Activated CD4-positive, CD25-positive, alpha-beta regulatory T cell treated with anti-CD3 and anti-CD28 coated beads, Interleukin-2, amount 50 U/mL, for 72 hours (primary cell): ENCODE measurements at places on chromosomes 2 and 18.

GRCh38 chr2:241223211-241224017 is 34.9 kb downstream of the ANO7 start:
- DNase-seq: no peak

DNA sequence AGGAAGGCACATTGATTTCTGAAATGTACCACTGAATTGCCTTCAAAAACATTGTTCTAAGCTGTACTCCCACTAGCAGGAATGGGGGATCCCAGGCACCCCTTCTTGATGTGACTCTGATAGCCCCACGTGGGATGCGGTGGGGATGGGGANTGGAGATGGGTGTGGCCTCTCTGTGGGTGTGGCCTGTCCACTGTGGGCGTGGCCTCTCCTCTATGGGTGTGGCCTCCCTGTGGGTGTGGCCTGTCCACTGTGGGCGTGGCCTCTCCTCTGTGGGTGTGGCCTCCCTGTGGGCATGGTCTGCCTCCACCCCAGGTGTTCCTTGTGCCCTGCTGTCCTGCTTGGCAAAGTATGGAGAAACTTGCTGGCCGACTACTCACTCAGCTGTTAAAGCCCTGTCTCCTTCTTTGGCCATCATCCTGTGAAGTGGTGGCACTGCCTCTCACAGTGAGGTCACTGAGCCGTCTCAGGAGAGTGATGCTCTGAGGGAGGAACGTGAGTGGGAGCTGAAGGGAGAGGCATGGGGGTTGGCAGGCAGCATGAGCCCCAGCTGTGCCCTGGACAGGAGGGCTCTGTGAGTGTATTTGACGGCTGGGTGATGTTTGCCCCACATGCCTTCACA is 6.7 kb upstream of the PARD6G start:
- peak; percentile 44 for DNase-seq

- no peak for DNase-seq
These were observed 113.4 kb downstream of the GORASP2 start for GRCh38 chr2:171042253-171042969.

DNA sequence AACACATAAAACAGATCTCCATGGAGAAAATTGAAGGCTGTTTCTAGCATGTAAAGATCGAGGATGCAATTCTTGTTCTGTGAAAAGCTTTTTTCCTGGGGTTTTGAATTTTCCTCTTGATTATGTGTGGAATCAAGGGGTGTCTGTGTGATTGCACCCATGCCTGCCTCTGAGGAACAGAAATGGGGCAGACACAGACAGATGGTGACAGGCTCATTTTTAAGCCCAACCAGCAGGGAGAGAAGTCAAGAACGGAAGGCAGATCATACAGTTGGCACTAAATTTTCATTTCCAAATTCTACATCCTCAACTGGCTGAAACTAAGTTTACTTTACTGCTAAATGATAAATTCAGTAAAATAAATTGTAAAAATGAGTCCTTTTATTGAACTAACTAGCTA is 1037.7 kb upstream of the KLHL29 start:
- DNase-seq: no peak

DNA sequence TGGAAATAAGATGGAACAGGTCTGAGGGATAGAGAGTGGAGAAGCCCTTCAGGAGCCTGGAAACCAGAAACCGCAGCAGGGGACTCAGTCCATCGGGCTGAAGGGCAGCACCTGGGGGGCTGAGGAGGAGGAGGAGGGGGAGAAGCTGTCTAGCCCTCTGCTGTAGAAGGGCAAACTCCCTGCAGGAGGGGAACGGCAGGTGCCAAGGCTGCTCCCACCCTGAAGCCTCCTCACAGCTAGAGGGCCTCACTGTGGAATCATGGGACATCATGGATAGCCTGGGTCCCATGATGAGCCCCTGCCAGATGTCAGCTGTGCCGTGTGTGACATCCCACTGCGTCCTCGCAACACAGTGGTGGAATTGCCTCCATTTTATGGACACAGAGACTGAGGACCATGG is 435 bp downstream of the MYO7B start:
- no peak for DNase-seq

DNA sequence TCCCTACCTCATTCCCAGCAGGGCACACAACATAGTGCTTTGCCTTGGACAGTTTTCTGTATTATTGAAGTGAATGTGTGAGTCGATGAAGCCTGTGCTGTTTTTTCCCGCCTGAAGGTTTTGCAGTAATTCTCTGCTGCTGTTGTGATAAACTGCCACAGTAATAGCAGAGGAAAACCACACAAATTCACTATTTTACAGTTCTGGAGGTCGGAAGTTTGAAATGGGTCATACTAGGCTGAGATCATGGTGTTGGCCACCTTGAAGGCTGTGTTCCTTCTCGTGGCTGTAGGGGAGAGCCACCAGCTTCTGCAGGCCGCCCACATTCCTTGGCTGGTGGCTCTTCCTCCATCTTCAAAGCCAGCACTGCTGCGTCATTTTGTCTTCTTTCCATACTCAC is 678 bp upstream of the SLC16A14 start:
- DNase-seq: no peak

GRCh38 chr2:160375037-160375436 is 118.6 kb downstream of the RBMS1 start:
- no peak for DNase-seq

DNA sequence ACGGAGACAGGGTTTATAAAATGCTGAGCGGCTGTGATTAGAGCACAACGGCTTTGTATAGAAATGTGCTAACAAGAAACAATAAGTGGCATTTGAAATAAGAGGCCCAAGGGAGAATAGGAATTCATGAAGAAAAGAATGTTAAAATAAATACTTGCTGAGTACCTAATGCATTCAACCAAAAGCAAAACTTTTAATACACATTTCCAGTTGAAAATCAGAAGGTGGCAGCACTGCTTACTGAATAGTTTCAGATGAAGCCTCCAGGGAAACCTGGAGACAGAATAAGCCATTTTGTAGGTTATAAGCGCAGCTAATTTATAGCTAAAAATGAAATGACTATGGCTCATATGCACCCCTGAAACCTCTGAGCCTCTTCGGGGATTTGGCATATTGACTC is 286.6 kb downstream of the DPP10 start:
- no peak for DNase-seq

DNA sequence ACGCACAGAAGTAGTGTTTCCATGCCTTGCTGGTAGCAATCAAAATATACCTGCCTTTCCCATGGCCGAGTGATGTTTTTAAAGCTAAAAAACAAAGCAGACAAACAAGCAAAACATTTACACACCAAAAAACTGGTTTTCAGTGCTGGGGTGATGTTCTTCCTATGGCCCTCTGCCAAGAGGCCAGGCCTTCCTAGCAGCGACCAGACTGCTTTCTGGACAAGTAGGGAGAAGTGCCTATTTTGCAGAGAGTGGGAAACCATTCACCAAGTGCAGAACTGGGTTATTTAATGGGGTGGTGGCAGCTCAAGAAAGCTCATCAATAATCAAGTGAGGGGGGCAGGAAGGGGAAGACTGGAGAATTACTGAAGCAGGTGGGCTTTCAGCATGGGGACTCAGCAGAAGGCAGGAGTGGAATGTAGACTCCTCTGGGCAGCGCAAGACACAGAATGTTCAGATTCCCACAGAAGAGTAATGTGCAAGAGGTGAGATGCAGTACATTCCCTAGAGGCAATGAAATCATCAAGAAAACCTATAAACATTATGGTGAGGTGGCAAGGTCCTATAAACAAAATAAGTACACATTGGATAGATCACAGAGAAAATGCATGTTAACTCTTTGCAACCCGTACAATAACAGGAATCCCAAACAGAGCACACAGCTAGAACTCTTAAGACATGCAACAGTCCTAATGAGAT is 44.0 kb downstream of the CPO start:
- no peak for DNase-seq

DNA sequence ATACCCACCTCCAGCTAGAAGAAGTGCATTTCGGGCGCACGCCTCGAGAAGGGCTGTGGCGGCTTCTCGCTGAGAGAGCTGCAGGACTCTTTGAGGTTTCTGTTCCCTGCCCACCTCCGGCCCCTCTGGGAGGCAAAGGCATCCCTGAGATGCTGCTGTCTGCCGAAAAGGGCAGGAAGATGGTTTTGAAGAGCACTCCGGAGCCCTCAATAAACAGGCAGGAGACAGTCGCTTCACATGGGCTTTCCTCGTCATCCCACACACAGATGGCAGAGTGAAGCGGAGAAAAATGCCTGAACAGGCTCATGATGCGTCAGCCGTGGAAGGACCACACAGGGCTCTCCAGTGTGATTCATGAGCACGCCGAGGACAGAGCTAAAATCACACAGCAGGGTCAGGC is 25.4 kb upstream of the GLI2 start:
- no peak for DNase-seq

DNA sequence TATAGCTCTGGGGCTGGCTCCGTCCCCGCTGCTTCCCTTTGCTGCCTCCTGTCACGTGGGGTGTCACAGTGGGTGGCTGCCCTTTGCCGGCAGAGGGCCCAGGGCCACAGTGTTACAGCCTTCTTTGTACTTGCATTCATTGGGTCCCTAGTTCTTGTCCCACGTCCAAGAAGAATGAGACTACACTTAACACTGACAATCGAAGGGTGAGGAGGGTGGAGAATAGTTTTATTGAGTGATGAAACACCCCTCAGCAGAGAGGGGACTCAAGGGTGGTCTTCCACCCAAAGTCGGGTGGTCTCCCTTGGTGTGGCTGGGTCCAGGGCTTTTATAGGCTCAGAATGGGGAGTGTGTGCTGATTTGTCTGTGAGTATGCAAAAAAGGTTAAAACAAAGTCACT is 1.9 kb downstream of the ATG4B start:
- DNase-seq: no peak

GRCh38 chr2:11446733-11447248 is 19.2 kb downstream of the E2F6 start:
- DNase-seq: peak; percentile 37

- DNase-seq: peak; percentile 83
These were observed 106.3 kb upstream of the CD302 start for GRCh38 chr2:159904127-159904958.

DNA sequence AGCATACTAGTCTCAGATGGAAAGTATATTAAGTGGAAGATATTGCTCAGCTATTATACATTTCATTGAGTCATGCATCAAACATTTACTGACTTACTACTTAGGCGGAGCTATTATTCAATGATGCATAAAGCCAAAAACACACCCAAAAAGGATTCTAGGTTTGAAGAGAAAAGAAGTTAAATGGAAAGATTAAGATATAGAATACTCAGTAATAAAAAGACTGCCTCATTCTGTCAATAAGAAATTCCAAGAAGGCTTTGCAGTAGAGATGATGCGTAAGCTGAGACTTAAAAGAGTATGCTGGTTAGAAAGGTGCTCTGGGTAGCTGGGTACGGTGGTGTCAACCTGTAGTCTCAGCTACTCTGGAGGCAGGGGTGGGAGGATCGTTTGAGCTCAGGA is 27.6 kb downstream of the STK17B start:
- DNase-seq: no peak

DNA sequence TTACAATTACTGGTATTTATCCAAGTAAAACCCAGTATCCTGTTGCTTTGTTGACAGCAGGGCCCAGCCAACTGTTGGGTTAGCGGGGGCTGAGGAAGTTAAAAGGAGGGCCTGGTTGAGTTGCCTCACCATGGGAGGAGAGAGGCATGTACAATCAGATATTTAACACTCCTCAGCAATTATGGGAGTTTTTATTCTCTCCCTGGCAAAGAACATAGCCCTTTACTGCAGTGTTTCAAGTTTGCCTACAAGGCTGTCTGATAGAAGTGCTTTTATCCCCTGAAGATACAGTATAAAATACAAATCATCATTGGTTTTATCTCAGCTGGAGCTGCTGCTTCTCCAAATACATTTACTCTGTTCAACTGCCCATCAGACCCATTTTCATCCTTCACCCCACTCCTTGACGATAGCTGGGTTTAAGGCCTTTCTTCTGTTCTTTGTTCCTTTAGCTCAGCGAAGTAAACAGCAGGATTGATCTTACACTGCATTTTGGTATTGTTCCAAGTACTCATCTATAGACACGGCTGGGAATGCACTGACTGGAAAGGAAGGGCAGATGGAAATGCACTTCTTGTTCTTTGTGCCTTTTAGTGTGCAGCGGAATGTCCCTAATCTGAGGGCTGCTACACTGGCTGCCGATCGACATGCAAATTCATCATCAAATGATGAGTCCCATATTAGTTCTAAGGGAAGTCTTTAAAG is 402.5 kb upstream of the SPRED2 start:
- no peak for DNase-seq

DNA sequence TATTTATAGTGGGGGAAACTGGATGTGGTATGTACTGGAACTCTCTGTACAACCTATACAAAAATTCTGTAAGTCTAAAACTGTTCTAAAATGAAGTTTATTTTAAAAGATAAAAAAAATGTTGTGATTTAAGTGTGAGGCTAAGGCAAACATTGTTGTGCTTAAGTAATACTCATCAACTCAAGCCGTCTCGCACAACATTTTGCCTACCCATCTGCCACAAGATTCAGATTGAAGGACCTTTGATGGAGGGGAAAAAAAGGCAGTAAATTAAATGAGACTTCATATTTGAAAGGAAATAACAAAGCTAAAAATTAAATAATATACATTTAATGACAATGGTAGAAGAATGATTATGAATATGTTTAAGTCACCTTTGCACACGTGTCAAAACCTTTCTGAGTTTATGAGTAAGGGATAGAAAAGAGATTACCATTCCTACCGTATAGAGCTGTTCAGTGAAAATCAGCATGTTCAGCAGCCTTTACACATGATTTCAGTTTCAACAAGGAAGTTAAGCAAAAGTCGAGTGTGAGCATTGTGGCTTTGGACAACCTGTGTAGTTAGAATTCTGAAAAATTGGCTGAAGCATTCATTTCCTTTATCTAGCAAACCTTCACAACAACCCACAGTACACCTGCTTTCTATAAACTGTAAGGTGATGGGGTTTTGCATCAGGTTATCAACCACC is 499.3 kb downstream of the IRS1 start:
- DNase-seq: no peak

DNA sequence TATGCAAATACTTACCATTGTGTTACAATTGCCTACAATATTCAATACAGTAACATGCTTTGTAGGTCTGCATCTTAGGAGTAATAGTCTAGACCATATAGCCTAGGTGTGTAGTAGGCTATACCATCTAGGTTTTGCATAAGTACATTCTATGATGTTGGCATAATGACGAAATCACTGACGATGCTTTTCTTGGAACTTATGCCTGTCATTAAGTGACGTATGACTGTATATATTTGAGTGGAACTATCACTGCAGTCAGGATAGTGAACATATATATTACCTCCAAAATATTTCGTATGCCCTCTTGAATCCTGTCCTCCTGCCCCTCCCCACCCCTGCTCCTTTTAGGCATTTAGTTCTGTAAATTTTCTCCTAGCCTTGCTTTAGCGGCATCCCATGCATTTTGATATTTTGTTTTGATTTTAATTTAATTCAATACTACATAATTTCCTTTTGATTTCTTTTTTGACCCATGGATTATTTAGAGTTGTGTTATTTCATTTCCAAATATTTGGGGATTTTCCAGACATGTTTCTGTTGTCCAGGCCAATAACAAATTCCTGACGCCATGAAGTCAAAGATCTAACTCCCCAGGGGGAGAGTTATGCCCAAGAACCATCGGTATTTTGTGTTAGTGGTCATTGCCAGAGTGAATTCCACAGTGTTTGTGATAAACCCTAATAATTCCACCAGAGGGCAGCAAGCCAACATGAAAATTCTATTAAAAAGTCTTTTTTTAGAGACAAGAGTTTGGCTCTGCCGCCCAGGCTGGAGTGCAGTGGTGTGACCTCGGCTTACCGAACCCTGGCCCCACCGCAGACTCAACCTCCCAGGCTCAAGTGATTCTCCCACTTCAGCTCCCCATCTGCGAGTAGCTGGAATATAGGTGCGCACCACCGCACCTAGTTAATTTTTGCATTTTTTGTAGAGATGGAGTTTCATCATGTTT is 24.2 kb upstream of the CASP8 start:
- DNase-seq: no peak
